Breast epithelium (tissue), 4 donors: ENCODE measurements at places on chromosomes 3 and 15.

GRCh38 chr3:43770426-43771103 lies 79.8 kb downstream of the ABHD5 start:
- no peaks in the 10 kb centered on the region for H3K4me1 ChIP-seq
- H3K4me3 ChIP-seq, result no peak overlapping the region
- no peak for DNase-seq
- peak overlapping the region; percentile 91 for H3K27ac ChIP-seq

DNA sequence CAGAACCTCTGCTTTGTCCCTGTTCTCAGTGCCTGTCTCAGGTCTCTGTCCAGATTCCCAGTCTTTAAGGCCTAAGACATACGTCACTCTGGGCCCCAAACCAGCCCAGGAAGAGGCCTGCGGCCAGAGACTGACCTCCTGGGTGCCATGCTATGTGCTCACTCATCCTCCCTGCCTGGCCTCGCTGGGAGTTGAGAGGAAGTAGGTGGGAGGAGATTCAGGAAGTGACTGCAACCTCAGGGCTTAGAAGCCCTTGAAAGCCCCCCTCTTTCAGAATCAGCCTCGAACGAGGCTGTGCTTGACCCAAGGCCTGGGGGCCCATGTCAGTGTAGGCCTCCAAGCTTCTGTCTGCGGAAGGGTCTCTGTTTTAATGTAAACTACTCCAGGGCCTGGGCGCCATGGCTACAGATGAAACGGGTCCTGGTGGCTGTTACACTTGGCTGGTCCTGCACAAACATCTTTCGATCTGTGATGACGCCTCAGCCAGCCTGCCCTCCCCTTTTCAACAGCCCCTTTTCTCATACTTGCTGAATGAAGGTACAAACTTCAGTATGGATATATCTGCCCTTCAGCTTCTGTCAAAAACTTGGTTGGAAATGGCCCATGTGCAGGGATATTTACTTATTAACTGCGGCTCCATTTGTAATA lies 11.7 kb downstream of the RASGRF1 start:
- no peaks in the 10 kb centered on the region for H3K27me3 ChIP-seq
- no peaks in the 10 kb centered on the region for H3K4me1 ChIP-seq
- DNase-seq, result no peak
- no peaks in the 10 kb centered on the region for H3K36me3 ChIP-seq
- no peak overlapping the region for H3K4me3 ChIP-seq

- no peaks in the 10 kb centered on the region for H3K36me3 ChIP-seq
- no peak for DNase-seq
- no peak overlapping the region for H3K27ac ChIP-seq
- H3K27me3 ChIP-seq, result no peaks in the 10 kb centered on the region
- H3K4me3 ChIP-seq, result no peak overlapping the region
These were observed 55.1 kb downstream of the LARS2 start for GRCh38 chr3:45443459-45443858.

DNA sequence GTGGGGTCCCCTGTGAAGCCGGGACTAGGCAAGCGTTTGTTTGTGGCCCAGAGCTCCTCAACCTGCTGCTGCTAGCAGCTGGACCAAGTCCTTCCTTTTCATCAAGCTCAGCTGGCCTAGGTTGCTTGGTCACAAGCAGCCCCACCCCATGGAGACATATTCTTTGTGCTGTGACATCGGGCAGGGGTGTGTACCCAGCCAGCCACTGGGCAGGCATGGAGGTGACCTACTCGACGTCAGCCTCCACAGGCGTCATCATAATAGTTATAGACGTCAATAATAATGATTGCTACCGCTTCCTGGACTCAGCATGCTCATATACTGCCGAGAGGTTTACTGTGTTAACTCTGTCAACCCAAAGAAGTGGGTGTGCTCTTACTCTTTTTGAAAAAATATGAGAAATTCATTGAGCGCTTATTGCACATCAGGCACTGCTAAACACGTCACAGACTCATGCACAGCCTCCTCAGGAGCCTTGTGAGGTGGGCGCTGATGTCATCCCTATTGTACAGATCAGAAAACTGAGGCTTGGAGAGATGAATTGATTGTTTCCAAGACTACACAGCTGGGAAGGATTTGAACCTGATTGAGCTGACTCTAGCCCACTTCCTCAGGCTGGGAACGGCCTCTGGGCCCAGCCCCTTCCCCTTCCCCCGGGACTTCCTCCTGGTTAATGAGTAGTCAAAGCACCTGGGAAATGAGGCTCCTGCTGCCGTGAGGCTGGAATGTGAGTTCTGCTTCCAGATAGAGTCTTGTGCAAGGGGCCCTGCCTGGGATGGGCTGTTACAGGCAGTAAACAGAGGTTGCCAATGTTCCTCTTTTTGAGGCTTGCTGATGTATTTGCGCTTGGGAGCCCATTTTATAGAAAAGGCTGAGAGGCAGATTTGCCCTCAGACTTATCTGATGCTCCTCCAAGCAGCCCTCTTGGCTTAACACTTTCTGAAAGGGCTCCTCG lies 16.2 kb downstream of the SLC6A6 start:
- H3K27me3 ChIP-seq, result no peaks in the 10 kb centered on the region
- no peak for DNase-seq
- H3K27ac ChIP-seq, result no peak overlapping the region
- H3K4me1 ChIP-seq, result no peaks in the 10 kb centered on the region
- no peak overlapping the region for H3K4me3 ChIP-seq
- H3K36me3 ChIP-seq, result no peaks in the 10 kb centered on the region

DNA sequence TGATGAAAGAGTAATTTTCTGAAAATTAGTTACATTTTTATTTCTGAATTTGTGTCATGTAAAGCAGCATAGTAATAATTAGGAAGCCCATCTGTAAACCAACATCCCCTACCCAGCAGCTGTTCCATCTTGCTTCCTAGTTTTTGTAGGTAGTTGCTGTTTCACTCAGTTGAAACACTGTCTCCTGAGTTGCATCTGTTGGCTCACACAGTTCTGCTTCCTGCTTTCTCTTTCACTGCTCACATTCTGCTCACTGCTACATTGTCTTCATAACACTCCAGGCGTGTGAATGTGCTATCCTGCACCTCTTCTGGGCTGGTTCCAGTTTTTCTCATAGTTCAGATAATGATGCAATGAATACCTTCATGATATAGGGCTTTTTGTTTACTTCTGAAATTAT lies 123.4 kb downstream of the EPHB1 start:
- H3K27ac ChIP-seq, result no peak overlapping the region
- DNase-seq, result no peak
- H3K4me3 ChIP-seq, result no peak overlapping the region
- H3K27me3 ChIP-seq, result no peaks in the 10 kb centered on the region
- no peaks in the 10 kb centered on the region for H3K36me3 ChIP-seq

DNA sequence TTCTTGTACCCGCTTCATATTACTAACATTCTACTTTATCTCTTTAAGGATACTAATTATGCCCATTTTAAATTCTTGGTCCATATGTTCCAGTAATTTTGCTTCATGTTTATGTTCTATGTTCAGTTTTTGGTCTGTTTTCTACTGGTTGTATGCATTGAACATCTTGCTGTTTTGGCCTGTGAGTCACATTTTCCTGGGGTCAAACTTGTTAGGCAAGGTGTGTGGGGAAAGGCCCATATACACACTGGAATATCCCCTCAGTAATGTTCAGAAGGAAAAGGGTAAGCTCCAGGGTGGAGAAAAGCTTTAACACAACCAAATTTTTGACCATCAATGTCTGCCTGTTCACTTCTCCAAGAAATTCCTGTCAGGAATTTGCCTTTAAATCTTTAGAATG lies 337.7 kb downstream of the SLC9A9 start:
- no peaks in the 10 kb centered on the region for H3K36me3 ChIP-seq
- H3K27ac ChIP-seq, result no peak overlapping the region
- H3K27me3 ChIP-seq, result no peaks in the 10 kb centered on the region
- no peak overlapping the region for H3K4me3 ChIP-seq

DNA sequence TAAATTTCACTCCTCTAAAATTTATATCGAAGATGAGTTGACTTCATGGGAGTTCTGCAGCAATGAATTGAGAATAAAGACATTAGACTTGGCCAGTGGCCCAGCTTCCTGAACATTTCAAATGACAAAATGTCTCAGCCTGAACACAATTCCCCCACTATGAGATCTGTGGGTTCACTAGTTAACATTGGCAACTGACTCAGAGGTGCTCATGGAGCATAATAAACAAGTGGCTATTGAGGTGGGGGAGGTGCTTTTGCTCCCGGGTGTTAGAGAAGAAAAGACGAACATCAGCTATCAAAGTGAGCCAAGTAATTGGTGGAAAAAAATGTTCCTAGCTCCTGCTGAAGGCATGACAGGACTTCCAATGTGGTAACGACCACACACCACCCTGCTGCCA lies 6.3 kb downstream of the ATP13A4 start:
- no peaks in the 10 kb centered on the region for H3K36me3 ChIP-seq
- no peaks in the 10 kb centered on the region for H3K27me3 ChIP-seq
- H3K4me1 ChIP-seq, result no peaks in the 10 kb centered on the region
- no peak overlapping the region for H3K4me3 ChIP-seq

DNA sequence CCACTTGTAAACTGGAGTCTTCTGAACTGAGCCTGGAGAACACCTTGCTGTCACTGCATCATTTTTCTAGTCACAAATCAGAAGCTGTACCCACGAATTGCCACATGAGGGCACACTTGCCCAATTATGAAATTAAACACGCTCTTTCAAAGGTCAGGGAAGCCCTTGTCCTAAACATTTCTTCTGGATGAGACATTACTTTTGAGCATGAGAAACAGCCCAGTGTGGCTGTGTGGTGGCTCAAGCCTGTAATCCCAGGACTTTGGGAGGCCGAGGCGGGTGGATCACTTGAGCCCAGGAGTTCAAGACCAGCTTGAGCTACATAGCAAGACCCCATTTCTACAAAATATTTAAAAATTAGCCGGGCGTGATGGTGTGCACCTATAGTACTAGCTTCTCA lies 27.5 kb upstream of the CFAP161 start:
- H3K27me3 ChIP-seq, result no peaks in the 10 kb centered on the region
- H3K36me3 ChIP-seq, result no peaks in the 10 kb centered on the region
- H3K4me3 ChIP-seq, result no peak overlapping the region
- DNase-seq, result no peak
- no peak overlapping the region for H3K27ac ChIP-seq

- no peaks in the 10 kb centered on the region for H3K36me3 ChIP-seq
- DNase-seq, result no peak
- H3K27ac ChIP-seq, result no peak overlapping the region
- peaks cover 6% of the 10 kb centered on the region for H3K27me3 ChIP-seq
These were observed 139.9 kb downstream of the FBLN2 start for GRCh38 chr3:13688824-13689223.

- no peak for DNase-seq
- no peak overlapping the region for H3K4me3 ChIP-seq
- no peaks in the 10 kb centered on the region for H3K27me3 ChIP-seq
- H3K4me1 ChIP-seq, result no peaks in the 10 kb centered on the region
- H3K27ac ChIP-seq, result no peak overlapping the region
These were observed 25.4 kb downstream of the ONECUT1 start for GRCh38 chr15:52764731-52765130.

DNA sequence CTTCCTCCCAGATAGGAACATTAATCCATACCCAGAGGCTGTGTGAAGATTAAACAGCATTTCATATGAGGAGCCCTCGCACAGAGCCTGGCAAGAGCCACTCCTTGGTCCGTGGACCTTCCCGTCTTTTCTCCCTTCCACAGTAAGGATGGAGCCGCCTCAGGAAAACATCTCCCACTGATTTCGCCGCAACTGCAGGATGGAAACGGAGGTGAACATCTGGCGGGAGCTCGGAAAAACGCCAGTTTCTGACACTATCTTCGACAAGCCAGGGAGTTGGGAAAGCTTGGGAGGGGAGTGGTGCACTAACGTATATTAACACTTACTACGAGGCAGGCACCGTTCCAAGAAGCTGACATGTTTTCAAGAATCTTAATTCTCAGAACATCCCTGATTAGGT lies 157.9 kb downstream of the XXYLT1 start:
- H3K27ac ChIP-seq, result no peak overlapping the region
- DNase-seq, result no peak
- H3K4me3 ChIP-seq, result no peak overlapping the region
- no peaks in the 10 kb centered on the region for H3K36me3 ChIP-seq
- H3K4me1 ChIP-seq, result no peaks in the 10 kb centered on the region

DNA sequence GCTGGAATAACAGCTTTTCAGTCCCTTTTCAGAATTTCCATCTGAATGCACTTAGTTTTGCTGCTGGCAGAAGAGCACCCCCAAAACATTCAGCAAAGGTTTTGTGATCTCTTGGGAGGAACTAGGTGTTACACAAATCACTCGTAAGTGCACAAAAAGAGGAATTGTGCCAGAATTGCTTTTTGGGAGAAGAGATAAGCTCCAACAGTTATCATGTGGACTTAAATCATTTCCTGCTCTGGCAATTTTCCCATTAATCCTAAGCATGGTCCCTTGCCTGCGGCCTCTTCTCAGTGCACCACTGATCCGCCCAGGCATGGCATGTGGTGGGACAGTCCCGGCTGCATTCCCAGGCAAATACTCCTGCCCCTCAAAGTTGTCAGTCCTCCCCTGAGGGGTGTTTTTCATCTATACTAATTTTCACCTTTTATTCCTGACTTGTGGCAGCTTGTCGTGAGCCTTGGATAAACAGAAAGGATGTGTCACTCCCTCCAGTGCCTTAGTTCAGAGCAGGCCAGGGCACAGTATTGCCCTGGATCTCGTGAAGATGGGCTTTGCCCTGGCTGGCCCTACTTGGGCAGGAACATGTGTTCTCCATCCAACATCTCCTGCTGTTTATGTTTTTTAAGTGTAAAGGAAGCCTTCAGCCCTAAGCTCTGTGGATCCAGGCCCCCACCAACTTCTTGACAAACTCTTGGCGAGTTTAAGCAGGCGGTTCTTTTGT lies 44.6 kb upstream of the VILL start:
- H3K27ac ChIP-seq, result peak overlapping the region; percentile 83
- H3K4me3 ChIP-seq, result no peak overlapping the region
- peaks cover 23% of the 10 kb centered on the region for H3K4me1 ChIP-seq

- H3K4me3 ChIP-seq, result no peak overlapping the region
- no peak overlapping the region for H3K27ac ChIP-seq
- H3K4me1 ChIP-seq, result no peaks in the 10 kb centered on the region
- H3K36me3 ChIP-seq, result no peaks in the 10 kb centered on the region
- H3K27me3 ChIP-seq, result peaks cover 2% of the 10 kb centered on the region
These were observed 36.8 kb upstream of the SSUH2 start for GRCh38 chr3:8681349-8681748.

GRCh38 chr3:38029400-38030125 lies at the start of gene PLCD1:
Gene PLCD1, minus strand, starts transcription at chr3:38029642. Its CDS starts 103 bp downstream, at chr3:38029539.
- peaks cover 30% of the 10 kb centered on the region for H3K4me1 ChIP-seq
- peak within 1 kb of the TSS; percentile 82 for H3K4me3 ChIP-seq
- DNase-seq, result peak; percentile 73
- no peaks in the 10 kb centered on the region for H3K36me3 ChIP-seq

DNA sequence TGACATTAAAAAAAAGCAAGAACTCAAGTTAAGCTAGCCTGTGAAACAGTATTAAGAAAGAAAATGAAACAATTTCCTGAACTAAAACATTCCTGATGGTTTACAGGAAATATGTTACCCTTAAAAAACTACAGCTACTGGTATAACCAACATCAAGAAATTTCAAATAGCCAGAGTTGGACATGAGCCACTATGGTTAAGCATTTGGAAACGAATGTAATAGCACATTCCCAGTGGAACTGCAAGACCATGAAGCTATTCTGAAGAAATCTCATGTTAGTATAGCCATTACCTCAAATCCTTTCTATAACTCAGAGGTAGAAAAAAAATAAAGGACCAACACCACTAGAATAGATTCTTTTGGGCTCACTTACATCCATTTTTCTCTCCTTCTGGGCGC lies 30.2 kb downstream of the CPNE4 start:
- no peaks in the 10 kb centered on the region for H3K27me3 ChIP-seq
- H3K4me3 ChIP-seq, result no peak overlapping the region
- H3K27ac ChIP-seq, result no peak overlapping the region
- no peak for DNase-seq
- no peaks in the 10 kb centered on the region for H3K36me3 ChIP-seq
- no peaks in the 10 kb centered on the region for H3K4me1 ChIP-seq
